Hepatocyte (in vitro differentiated cells): ENCODE measurements at places on chromosomes 16 and 17. TPM values are rescaled to one million over a fixed set of nuclear protein-coding genes. Genes with fewer than 3 reads are reported as not detected.

CDC42EP4 gene
- polyA plus RNA-seq = 74.5 and 82.7 TPM in 2 replicates

CD19 gene
- polyA plus RNA-seq = not detected in 2 replicates

GUCY2D gene
- 1.6 and 1.9 TPM in 2 replicates for polyA plus RNA-seq

DNA sequence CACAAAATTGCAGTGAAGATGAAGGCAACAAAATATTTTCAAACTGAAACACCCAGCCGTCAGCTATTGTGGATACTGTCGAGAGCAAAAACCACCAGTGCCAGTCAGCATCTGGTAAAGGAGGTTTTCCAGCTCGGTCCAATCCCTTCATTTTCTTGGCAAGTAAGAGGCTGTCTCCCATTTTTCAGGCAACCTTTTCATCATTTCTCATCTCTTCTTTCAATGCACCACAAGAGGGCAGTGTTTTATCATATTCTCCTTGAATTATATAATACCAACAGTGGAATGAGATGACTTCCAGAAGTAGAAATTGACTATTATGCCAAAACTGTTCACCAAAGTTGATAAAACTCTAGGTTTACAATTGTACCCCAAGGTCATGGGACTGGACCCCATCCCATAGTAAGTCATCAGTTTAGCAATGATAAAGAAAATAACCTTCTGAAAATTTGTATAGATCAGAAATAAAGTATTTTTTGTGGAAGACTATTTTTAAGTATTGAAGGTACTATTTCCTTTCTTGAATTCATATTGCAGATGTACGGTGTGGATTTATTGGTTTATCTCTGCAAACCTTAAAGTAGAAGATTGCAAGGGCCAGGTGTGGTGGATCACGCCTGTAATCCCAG, 16.8 kb downstream of the NQO1 start:
- no peaks in the 10 kb centered on the region for H3K4me1 ChIP-seq
- H3K36me3 ChIP-seq = no peaks in the 10 kb centered on the region
- peak; percentile 75 for DNase-seq
- no peak overlapping the region for H3K27ac ChIP-seq
- H3K4me3 ChIP-seq = no peak overlapping the region

- H3K36me3 ChIP-seq = no peaks in the 10 kb centered on the region
- no peaks in the 10 kb centered on the region for H3K4me1 ChIP-seq
- no peak overlapping the region for H3K4me3 ChIP-seq
- no peak overlapping the region for H3K27ac ChIP-seq
Measured at GRCh38 chr17:80430446-80431245, 15.7 kb downstream of the ENDOV start.

GRCh38 chr17:7080456-7081041, 498 bp upstream of the CLEC10A start:
- H3K4me1 ChIP-seq = no peaks in the 10 kb centered on the region
- H3K27ac ChIP-seq = no peak overlapping the region
- H3K4me3 ChIP-seq = no peak overlapping the region
- no peak for DNase-seq
